ENCODE measurements at places on chromosomes 7 and 10.

GRCh38 chr10:74081192-74081803 lies 69.3 kb downstream of the AP3M1 start:
- DNase-seq, result peak; percentile 66

DNA sequence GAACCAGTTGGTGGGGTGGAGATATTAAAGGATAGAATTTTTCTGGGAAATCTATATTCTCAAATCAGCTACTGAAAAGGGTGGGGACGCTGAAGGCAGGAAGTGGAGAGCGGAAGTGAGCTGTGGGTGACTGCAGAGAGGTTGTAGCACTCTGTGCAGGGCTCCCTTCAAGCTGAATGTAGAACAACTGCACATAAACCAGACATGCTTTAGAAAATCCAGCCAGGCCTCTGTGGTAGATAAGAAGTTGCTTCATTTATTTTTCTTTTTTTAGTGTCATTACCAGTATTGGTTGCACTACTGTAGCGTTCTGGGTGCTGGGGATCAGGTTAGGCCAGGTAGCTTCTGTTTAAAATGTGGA lies 127.8 kb downstream of the CELF2 start:
- DNase-seq, result peak; percentile 77

- peak; percentile 0 for DNase-seq
Measured at GRCh38 chr7:53422291-53422690, 386.9 kb downstream of the POM121L12 start.

DNA sequence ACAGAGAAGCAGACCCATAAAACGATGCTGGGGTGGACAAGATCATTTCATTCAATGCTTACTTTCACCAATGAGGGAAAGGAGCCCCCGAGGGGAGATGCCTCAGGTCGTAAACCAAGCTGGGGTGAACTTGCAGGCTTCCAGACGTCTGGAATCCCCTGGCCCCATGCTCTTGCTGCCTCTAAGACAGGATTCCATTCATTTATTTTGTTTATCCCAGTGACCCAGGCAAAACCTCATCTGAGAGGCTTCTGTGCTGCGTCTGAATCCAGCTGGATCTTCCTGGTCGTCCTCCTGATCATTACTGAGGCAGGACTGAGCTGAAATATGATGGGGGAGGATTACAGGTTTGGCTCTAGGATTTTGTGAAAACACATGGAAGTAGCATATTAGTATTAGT lies 182.9 kb downstream of the MYOF start:
- no peak for DNase-seq

- no peak for DNase-seq
Measured at GRCh38 chr10:98901441-98902110, 334.1 kb downstream of the HPSE2 start.

DNA sequence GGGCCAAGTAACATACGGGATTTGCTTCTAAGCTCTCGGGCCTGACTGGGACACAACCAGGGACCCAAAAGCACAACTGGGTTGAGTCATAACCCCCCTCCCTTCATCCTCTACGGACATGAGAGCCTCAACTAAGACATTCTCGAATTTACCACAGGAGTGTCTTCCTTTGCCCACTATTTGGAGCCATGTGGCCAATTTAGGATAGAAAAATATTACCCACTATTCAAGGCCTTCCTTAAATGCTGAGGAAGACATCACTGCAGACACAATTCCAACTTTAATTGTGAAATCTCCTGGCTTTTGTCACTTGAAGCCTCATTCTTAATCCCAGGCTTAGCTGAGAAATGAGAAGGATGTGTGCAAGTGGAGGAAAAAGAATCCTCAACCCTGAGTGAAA lies 11.8 kb downstream of the CTBP2 start:
- DNase-seq, result no peak

DNA sequence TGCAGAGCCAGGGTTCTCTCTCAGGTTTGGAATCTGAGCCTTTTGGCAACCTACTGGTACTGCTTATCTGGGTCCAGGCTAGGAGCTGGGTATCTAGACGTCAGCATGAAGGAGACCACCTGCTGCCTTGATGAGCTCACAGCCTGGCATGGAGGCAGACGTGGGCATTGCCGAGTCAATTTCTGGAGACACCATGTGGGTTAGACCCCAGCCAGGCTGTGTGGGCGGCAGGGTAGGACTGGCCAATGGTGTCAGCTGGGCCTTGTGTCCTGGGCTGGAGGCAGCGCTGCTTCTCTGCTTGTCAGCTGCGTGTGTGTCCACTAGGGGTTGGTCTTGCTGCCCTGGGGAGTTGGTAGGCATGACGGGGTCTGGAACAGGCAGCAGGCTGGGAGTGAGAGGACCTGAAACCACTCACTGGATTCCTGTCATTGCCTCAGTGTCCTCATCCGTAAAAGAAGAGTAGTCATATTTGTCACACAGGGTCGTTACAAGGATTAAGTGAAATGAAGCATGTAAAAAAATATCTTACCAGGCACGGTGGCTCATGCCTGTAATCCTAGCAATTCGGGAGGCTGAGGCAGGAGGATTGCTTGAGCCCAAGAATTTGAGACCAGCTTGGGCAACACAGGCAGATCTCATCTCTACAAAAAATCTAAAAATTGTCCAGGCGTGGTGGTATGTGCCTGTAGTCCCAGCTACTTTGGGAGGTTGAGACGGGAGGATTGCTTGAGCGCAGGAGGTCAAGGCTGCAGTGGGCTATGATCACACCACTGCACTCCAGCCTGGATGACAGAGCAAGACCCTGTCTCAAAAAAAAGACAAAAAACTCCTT lies 31.7 kb upstream of the ANKRD2 start:
- DNase-seq, result no peak

- no peak for DNase-seq
Measured at GRCh38 chr10:81108516-81109199, 571.0 kb downstream of the SH2D4B start.

- DNase-seq, result no peak
Measured at GRCh38 chr7:74175340-74175739, 1.2 kb downstream of the EIF4H start.

DNA sequence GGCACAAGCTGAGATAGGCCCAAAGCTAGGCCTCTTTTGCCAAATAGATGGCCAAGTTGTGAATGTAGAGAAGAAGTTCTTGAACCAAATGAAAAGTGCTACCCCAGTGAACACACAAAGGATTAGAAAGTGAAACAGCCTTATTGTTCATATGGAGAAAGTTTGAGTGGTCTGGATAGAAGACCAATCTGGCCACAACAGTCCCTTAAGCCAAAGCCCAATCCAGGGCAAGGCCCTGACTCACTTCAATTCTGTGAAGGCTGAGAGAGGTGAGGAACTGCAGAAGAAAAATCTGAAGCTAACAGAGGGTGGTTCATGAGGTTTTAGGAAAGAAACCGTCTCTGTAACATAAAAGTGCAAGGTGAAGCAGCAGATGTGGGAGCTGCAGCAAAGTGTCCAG lies 18.7 kb upstream of the ATP6V0A4 start:
- peak; percentile 32 for DNase-seq

DNA sequence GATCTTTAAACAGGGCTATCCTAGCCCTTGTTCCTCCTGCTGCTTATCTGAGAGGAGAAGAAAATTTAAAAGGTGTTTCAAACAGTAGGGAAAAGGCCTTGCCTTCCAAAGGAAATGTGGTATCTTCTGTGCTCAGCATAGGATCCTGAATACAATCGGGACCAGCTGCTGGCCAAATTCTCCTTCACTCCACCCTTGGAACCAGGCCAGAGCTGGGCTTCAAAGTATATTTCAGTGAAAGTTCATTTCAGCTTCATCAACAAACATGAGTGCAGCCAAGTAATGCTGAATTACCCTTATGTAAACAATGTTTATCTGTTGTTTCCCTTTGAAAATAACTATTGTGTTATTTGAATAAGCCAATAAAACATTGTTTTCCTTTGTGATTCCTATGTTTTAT lies 146.5 kb upstream of the MEOX2 start:
- no peak for DNase-seq

DNA sequence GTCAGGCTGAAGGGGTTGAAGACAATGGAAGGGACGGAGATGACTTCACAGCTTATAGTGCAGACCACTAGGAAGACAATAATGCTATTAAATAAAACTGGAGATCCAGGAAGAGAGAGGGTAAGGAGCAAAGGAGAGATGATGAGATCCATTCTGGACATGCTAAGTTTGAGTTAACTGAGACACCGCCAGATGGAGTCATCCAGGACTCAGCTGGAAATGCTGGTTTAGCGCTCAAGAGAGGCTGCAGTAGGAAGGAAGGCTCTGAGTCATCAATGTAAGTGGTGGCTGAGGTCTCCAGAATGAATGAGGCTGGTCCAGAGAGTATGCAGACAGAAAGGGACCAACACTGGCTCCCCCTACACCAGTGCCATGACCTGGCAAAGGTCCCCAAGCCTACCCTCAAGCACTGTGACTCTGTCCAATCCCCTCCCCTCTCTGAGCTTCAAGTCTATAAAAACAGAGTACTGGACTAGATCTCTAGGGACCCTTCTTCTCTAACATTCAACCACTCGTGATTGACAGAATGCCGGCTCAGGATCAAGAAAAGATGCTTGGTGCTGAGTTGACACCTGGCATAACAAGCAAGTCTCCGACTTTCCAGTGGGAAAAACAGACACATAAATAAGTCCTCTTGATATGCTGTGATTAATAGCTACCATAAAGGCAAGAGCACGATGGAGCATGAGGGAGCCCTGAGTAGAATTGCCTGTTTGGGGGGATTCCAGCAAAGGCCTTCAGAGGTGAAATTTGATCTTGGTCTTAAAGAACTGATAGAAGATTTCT lies 8.9 kb downstream of the GFRA1 start:
- no peak for DNase-seq

- no peak for DNase-seq
Measured at GRCh38 chr7:18494821-18495408, 634 bp upstream of the HDAC9 start.

GRCh38 chr10:28326516-28327490 lies 23.9 kb upstream of the MPP7 start:
- DNase-seq, result no peak

GRCh38 chr10:21398563-21399231 lies 126.8 kb downstream of the SKIDA1 start:
- no peak for DNase-seq

DNA sequence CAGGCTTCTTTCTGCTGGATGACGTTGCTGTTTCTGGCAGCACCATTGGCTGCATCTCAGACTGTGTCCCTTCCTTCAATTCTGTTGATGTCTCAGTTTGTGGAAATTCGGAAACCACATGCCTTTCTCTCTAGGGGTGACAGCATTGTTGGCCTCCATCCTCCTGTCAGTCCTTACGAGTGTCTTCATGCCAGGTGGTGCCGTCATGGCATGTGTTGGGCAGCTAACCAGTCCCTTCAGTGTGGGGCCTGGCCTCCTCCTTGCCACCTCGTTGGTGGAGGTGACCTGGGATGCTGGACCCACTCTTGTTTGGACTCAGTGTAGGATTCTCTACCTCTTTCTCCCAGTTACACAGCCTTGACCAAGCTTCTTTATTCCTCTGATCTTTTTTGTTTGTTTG lies 111.6 kb upstream of the INSYN2A start:
- DNase-seq, result no peak

- DNase-seq, result no peak
Measured at GRCh38 chr10:62805231-62806099, 945 bp downstream of the ADO start.

DNA sequence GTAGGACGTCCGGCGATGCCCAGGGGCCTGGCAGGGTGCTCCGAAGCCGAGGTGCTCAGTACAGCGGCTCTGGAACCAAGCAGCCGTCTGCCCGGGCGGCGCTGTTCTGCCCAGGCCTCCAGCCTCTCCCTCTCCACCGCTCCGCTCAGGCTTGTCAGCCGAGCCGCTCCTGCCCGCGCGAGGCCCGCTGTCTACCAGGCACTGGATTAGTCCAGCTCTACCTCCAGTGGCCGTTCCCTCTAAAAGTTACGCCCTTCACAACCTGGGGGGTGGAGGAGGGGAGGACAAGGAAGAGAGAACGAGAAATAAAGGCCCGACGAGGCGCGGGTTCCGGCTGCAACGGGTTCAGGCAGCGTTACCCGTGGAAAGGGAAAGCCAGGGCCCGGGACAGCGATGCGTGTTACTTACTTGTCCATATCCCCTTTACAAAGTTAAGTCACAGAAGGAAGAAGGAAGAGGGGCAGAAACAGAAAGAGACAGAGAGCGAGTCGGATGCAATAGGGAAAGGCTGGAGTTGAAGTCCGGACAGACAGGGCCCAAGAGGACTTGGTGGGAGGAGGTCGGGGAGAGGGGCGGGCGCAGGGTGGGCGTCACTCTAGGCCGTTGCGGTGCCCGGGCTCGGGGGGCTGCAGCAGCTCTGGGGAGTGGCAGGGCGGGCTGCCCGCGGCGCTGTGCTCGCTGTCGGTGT lies 2.8 kb downstream of the SP8 start:
- peak; percentile 23 for DNase-seq

- peak; percentile 13 for DNase-seq
Measured at GRCh38 chr7:93146472-93147141, 1.6 kb downstream of the SAMD9L start.

DNA sequence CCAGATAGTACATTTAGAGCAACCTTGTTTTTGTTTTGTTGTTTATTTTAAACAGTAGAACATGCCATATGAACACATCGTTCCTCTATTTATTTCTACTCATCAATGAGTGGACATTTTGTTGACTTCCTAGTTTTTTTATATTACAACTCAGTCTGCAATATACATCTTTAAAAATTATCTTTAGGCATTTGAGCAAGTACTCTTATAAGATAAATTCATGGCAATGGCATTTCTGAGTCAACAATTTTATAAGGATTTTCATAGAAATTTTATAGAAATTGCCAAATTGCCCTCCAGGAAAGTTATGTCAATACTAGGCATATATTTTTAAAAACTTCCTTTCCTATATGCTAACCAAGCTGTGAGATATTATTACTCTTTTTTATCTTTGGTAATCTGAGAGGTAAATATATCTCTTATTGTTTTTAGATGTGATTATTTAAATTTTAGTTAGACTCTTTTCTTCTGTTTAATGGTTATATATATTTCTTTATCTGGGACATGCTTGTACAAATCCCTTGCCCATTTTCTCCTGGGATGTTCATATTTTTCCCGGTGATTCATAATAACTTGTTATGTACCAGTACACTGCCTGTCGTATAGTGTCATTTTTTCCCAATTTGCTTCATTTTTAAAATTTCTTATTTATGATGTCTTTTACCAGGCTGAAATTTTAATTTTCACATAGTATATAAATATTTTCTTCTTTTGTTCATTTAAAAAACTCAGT lies 50.5 kb downstream of the FZD1 start:
- no peak for DNase-seq

- no peak for DNase-seq
Measured at GRCh38 chr7:25329815-25330214, 101.5 kb upstream of the NPVF start.

Measured in activated CD4-positive, alpha-beta T cell treated with anti-CD3 and anti-CD28 coated beads, Interleukin-2, Interleukin-6, amounts not matched to agents 100 ng/mL and 50 ng/mL, durations not matched to agents 16 hours and 8 hours (primary cell).